Heart left ventricle (tissue), 16 donors: ENCODE measurements at places on chromosomes 12 and 14. TPM values are rescaled to one million over a fixed set of nuclear protein-coding genes. Genes with fewer than 3 reads are reported as not detected.

DNA sequence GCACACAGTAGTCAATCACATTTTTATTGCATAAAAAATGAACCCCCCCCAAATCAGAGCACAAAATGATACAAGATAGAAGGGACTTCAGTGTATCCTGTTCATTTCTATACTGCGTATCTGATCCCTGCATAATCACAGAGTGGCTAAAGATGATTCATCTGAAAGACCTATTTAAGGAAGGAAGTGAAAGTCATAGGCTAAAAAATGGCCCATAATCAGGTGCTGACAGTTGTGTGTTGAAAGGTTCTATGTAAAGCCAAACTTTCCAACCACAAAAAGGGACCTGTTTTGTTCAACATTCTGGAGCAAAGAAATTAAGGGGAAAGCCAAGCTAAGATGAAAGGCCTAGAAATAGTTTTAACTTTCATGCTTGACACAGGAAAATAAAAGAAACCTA is 147.8 kb upstream of the ATP2B1 start:
- no peaks in the 10 kb centered on the region for H3K27me3 ChIP-seq
- no peak overlapping the region for H3K4me3 ChIP-seq
- H3K36me3 ChIP-seq: no peaks in the 10 kb centered on the region
- no peak overlapping the region for H3K27ac ChIP-seq
- no peaks in the 10 kb centered on the region for H3K4me1 ChIP-seq

DNA sequence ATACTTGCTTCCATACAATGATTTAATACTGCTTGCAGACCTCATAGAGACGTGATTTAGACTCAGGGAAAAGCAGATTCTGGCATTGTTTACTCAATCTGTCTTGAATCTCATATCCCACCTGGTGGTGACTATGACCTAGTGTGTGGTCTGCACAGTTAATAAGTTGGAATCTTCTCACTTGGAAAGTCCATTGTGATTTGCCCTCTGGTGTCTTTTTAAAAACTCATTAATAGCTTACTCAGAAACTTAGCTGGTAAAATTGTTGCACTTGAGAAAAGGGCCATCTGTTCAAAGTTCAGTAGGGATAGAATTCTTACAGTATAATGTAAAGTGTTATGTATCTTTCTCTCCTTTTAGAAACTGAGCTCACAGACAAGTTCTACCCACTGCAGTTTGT is 106.0 kb downstream of the PELI2 start:
- H3K27me3 ChIP-seq: no peaks in the 10 kb centered on the region
- H3K4me3 ChIP-seq: no peak overlapping the region
- H3K4me1 ChIP-seq: no peaks in the 10 kb centered on the region

The PTPRB gene
- total RNA-seq: 34.2 TPM

The TRHDE gene
- total RNA-seq: 0.08 TPM

DNA sequence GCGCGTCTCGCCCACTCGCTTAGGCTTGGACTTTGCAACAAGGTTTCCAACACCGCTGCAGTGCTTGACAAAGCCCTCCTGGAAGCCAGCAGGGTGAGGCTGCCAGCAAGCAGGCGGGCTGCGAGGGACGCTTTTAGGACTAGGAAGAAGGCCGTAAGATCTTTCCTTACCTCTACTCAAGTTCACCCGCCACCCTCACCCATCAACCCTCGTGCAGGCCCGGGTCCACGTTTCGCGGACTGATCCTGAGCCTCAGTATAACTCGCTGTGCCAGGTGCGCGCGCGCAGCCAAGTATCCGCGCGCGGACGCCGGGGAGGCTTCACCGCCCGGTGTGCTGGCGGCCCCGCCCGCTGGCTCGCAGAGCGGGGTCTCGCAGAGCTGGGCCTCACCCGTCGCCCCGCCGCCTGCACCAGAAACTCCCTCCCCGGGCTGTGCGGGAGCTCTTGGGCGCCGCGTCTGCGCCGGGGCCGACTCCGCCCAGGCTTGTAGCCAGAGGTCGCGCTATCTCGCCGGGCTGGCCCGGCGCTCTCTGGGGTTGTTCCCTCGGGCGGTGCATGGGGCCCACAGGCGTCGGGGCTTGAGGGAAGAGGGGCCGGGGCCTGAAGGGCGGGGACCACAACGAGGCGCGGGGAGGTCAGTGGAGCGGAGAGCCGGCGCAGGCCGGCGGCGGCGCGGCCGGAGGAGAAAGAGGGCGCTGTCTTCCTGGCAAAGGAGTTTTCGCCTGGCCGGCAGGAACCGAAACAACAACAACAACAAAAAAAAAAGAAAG is 7.6 kb upstream of the SIX1 start:
- peak; percentile 49 for DNase-seq
- H3K27me3 ChIP-seq: peaks cover 99% of the 10 kb centered on the region
- no peaks in the 10 kb centered on the region for H3K36me3 ChIP-seq
- H3K4me1 ChIP-seq: peaks cover 36% of the 10 kb centered on the region

DNA sequence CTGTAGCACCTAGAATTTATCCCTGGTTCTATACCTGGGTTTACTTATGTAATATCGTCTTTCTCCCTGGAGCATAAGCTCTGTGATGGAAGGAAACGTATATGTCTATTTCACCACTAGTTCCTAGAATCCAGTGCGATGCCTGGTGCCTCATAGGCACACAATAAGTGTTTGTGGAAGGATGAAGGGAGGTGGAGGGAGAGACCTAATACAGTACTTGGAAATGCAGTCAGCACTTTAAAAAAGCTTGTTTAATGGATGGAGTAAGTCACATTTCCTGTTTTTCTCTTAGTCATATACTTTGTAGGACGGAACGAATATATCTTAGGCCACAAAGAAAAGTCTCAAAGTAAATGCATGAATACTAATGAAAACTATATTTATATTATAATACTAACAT is 186.5 kb upstream of the HMGA2 start:
- no peak overlapping the region for H3K4me3 ChIP-seq
- DNase-seq: no peak
- H3K27ac ChIP-seq: no peak overlapping the region
- peaks cover 4% of the 10 kb centered on the region for H3K4me1 ChIP-seq

DNA sequence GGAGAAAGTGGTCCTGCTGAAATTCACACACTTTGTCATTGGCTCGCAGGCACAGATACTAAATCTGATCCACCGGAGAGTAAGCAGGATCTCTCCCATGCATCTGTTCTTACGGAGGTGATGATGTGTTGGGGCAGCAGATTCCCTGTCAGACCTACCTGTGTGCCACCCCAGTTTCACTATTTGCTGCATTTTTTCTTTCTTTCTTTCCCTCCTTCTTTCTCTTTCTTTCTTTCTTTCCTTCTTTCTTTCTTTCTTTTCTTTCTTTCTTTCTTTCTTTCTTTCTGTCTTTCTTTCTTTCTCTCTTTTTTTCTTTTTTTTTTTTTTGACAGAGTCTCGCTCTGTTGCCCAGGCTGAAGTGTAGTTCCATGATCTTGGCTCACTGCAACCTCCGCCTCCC is 37.4 kb downstream of the WSCD2 start:
- peaks cover 13% of the 10 kb centered on the region for H3K27me3 ChIP-seq
- H3K27ac ChIP-seq: no peak overlapping the region
- H3K4me1 ChIP-seq: no peaks in the 10 kb centered on the region
- no peak for DNase-seq
- H3K36me3 ChIP-seq: no peaks in the 10 kb centered on the region

The SLC15A4 gene
- total RNA-seq: 10.5 TPM

- no peak overlapping the region for H3K27ac ChIP-seq
- H3K36me3 ChIP-seq: peaks cover 37% of the 10 kb centered on the region
- H3K4me1 ChIP-seq: no peaks in the 10 kb centered on the region
These were observed 90.1 kb downstream of the LRRK2 start for GRCh38 chr12:40314927-40315326.

The DUSP16 gene
- 11.7 TPM for total RNA-seq

The TTC9 gene
- 3.1 TPM for total RNA-seq

DNA sequence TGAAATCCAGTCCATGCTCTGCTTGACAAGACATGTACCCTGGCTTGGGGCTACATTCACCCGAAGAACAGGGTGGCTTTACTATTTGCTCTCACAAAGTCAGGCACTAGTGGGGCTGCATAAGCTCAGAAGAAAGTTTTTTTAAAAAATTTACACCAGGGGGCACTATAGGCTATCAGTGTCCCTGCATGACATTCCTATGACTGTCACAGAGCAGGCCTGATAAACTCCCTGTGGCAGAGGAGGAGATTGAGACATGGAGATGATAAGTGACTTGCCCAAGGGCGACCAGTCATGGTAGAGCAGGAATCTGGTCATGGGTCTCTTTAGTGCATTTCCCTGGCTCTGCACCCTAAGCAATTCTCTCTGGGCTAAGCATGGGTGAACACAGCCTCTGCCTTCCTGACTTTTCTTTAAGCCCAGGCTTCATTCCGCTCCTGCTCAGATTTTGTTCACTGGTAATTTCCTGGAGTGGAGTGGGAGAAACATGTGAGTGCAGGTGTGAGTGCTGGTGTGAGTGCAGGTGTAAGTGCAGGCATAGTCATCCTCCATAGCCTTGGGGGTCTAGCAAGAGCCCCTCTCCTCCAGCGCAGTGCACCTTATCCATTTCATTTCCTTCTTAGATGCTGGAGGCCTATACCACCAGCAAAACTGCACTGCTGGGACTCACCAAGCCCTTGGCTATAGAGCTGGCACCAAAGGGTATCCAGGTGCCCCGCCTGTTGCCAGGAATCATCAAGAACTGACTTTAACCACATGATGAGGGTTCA is 91.6 kb downstream of the DHRS2 start:
- H3K4me1 ChIP-seq: no peaks in the 10 kb centered on the region
- no peak overlapping the region for H3K4me3 ChIP-seq
- no peak for DNase-seq
- H3K27me3 ChIP-seq: no peaks in the 10 kb centered on the region

GRCh38 chr14:74418031-74418430 is 8.0 kb downstream of the SYNDIG1L start:
- no peaks in the 10 kb centered on the region for H3K36me3 ChIP-seq
- H3K4me3 ChIP-seq: no peak overlapping the region
- H3K27me3 ChIP-seq: peaks cover 37% of the 10 kb centered on the region
- no peak for DNase-seq
- no peaks in the 10 kb centered on the region for H3K4me1 ChIP-seq

- no peaks in the 10 kb centered on the region for H3K27me3 ChIP-seq
- H3K36me3 ChIP-seq: no peaks in the 10 kb centered on the region
- peak overlapping the region; percentile 39 for H3K27ac ChIP-seq
- H3K4me1 ChIP-seq: peaks cover 55% of the 10 kb centered on the region
These were observed 13.0 kb downstream of the FGD6 start for GRCh38 chr12:95204141-95204866.

GRCh38 chr14:51963286-51963685 is 26.1 kb upstream of the RTRAF start:
- H3K27ac ChIP-seq: no peak overlapping the region
- peaks cover 3% of the 10 kb centered on the region for H3K36me3 ChIP-seq
- H3K27me3 ChIP-seq: peaks cover 3% of the 10 kb centered on the region
- H3K4me1 ChIP-seq: peaks cover 24% of the 10 kb centered on the region
- H3K4me3 ChIP-seq: peak overlapping the region; percentile 6

The FAM181A gene
- total RNA-seq: not detected

DNA sequence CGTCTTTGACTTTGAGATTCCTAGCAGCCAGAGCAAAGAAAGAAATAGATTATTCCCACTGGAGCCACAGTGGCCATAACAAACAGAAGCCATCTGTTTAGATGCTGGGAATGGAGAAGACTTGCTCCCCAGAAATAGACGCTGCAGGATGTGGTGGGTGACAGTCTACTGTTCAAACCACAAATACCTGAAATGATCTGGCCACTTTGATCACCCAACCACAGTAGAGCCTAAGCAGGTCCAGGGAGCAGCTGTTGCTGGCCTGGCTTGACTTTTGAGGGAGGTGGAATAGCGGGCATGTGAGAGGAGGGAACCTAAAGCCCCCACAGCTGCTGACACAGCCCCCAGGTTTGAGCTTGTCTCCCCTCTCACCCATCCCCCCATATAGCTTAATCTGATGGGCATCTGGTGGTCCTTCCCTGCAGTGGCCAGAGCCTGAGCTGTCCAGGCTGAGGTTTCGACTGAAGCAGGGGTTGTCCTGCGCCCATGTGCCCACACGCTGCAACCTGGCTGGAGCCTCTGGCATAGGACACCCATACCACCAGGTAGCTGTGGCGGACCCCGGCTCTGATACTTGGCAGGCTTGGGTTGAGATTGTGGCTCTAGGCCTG is 38.7 kb downstream of the SH2B3 start:
- no peak for DNase-seq
- no peak overlapping the region for H3K4me3 ChIP-seq
- peaks cover 31% of the 10 kb centered on the region for H3K36me3 ChIP-seq
- peaks cover 55% of the 10 kb centered on the region for H3K4me1 ChIP-seq

The STYK1 gene
- not detected for total RNA-seq

GRCh38 chr14:23415821-23416778 is 8.0 kb upstream of the MYH6 start:
- no peaks in the 10 kb centered on the region for H3K4me1 ChIP-seq
- H3K27ac ChIP-seq: peak overlapping the region; percentile 73
- no peaks in the 10 kb centered on the region for H3K27me3 ChIP-seq
- H3K4me3 ChIP-seq: no peak overlapping the region
- peaks cover 85% of the 10 kb centered on the region for H3K36me3 ChIP-seq

DNA sequence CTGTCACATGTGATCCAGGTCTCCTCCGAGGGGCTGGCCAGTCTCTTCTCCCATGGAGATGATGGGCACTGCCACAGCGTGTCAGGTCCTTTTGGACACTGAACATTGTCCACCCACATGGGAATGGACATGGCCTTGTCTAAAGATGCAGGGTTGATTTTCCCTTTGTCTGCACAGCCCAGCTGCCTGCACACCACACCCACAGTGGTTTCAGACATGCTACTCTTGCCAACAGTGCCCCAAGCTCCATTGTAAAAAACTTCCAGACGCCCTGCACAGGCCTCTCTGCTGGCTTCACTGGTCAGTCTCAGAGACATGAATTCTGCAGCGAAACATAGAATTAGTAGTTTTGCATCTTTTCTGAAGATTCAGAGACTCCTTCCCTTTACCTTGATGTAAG is 18.5 kb downstream of the CD163 start:
- H3K27ac ChIP-seq: no peak overlapping the region
- DNase-seq: no peak
- H3K27me3 ChIP-seq: no peaks in the 10 kb centered on the region
- no peak overlapping the region for H3K4me3 ChIP-seq
- no peaks in the 10 kb centered on the region for H3K4me1 ChIP-seq

The TAS2R31 gene
- total RNA-seq: not detected

DNA sequence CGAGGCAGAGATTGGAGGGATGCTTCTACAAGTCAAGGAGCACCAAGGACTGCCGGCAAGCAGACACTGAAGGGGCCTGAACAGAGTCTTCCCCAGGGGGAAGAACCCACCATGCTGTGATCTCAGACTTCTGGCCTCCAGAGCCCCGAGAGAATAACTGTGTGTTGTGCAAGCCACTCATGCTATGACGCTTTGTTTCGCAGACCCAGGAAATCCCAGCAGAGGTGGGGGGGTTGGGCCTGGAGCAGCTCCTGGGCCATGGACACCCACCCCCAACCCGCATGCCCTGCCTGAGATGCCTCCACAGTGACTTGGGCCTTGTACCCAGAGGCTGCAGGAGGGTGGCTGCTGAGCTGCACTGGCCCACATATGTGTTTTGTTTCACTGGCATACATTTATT is 31.2 kb downstream of the ARL6IP4 start:
- no peaks in the 10 kb centered on the region for H3K4me1 ChIP-seq
- DNase-seq: no peak
- H3K36me3 ChIP-seq: peaks cover 44% of the 10 kb centered on the region
- H3K27ac ChIP-seq: no peak overlapping the region

GRCh38 chr12:91817517-91817916 is 328.1 kb downstream of the BTG1 start:
- no peak overlapping the region for H3K27ac ChIP-seq
- DNase-seq: no peak

The CLEC2B gene
- total RNA-seq: 4.4 TPM

- H3K27ac ChIP-seq: peak overlapping the region; percentile 18
- no peaks in the 10 kb centered on the region for H3K27me3 ChIP-seq
- no peak overlapping the region for H3K4me3 ChIP-seq
- peaks cover 29% of the 10 kb centered on the region for H3K4me1 ChIP-seq
These were observed 16.4 kb upstream of the SELPLG start for GRCh38 chr12:108650083-108650482.

The GLIPR1L1 gene
- total RNA-seq: not detected

GRCh38 chr12:115440438-115440837 is 756.5 kb upstream of the TBX3 start:
- H3K4me1 ChIP-seq: peaks cover 31% of the 10 kb centered on the region
- peak; percentile 65 for DNase-seq
- peak overlapping the region; percentile 49 for H3K27ac ChIP-seq
- H3K4me3 ChIP-seq: no peak overlapping the region
- no peaks in the 10 kb centered on the region for H3K27me3 ChIP-seq
